T-helper 2 cell treated with Interferon-gamma antibody and Interleukin-4, amounts not matched to agents 5 μg/mL and 100 μg/mL, for 36 hours (primary cell): ENCODE measurements at places on chromosomes 4 and X.
A peak's percentile ranks its signal among the peaks of the same experiment; 100 is the strongest.

DNA sequence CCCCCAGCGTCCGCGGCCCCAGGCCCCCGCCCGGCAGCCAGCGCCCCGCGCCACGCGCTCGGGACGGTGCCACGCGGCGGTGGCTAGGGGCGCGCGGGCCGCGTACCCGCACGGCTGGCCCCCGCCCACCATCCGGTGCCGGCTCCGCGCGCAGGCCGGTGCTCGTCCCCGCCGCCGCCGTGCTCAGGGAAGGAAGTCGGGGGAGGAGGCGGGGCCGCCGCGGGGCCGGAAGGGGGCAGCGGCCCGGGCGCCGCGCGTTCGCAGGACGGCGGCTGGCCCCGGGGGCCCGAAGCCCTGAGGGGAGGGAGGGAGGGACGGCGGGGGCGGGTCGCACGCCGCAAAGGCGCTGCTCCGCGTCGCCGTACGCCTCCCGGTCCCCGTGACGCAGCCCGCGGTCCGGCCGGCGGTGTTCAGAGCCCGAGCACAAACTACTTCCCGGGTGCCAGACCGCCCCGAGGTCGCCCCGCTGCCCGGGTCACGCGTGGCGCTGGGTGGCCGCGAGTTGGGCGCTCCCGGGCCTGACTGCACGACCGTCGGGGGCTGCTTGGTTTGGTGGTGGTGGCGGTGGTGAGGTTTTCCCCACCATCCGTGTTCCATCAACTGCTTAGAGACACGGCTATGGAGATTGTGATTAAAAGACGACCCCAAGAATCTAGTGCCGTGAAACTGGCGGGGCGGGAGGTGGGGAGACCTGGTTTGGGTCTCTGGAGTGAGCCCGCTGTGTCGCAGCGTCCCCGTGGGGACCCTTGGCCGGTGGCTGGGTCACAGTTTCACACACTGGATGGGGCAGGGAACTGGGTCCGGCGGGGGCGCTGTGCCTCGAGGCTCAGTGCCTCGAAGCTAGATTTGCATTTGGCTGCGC is at the start of gene DCTD:
Gene DCTD (minus strand): TSS at position 205 of the 862 bp plus-strand sequence. CDS start 1,818 bp downstream, outside the sequence.
- peaks cover 41% of the 10 kb centered on the region for H3K4me1 ChIP-seq
- DNase-seq, result peak; percentile 86
- H3K36me3 ChIP-seq, result peaks cover 26% of the 10 kb centered on the region
- peak within 1 kb of the TSS; percentile 81 for H3K4me3 ChIP-seq
- H3K27ac ChIP-seq, result peak within 1 kb of the TSS; percentile 95

DNA sequence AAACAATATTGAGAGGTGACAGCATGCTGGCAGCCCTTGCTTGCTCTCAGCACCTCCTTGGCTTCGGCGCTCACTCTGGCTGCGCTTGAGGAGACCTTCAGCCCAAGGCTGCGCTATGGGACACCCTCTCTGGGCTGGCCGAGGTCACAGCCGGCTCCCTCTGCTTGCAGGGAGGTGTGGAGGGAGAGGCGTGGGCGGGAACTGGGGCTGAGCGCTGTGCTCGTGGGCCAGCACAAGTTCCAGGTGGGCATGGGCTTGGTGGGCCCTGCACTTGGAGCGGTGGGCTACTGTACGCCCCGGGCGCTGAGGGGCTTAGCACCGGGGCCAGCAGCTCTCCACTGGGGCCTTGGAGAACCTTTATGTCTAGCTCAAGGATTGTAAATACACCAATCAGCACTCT is 1613.8 kb upstream of the IGFBP7 start:
- no peak overlapping the region for H3K27ac ChIP-seq
- no peak for DNase-seq
- no peaks in the 10 kb centered on the region for H3K36me3 ChIP-seq
- H3K4me3 ChIP-seq, result no peak overlapping the region
- no peaks in the 10 kb centered on the region for H3K4me1 ChIP-seq

GRCh38 chr4:101417046-101417445 is 69.7 kb upstream of the PPP3CA start:
- no peak overlapping the region for H3K4me3 ChIP-seq
- peaks cover 2% of the 10 kb centered on the region for H3K36me3 ChIP-seq
- DNase-seq, result no peak
- no peak overlapping the region for H3K27ac ChIP-seq
- peaks cover 31% of the 10 kb centered on the region for H3K27me3 ChIP-seq

DNA sequence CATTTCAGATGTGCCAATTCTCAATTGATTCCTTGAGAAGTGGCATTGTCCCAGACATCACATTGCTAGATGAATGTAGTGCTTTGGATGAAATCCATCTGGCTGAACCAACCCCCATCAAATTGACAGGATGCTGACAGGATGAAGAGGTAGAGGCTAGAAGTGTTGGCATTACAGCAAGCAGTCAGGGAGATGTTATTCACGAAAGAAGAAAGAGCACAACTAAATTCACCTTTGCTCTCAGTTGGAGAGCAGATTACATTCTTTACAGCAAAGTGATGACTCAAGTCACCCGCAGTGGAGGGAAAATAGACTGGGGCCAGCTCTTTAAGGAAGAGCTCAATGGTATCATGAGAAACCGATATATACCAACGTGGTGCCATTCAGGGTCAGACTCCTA is 259.6 kb downstream of the C4orf33 start:
- no peak overlapping the region for H3K27ac ChIP-seq
- H3K36me3 ChIP-seq, result no peaks in the 10 kb centered on the region
- no peak for DNase-seq
- no peaks in the 10 kb centered on the region for H3K4me1 ChIP-seq
- no peaks in the 10 kb centered on the region for H3K27me3 ChIP-seq

DNA sequence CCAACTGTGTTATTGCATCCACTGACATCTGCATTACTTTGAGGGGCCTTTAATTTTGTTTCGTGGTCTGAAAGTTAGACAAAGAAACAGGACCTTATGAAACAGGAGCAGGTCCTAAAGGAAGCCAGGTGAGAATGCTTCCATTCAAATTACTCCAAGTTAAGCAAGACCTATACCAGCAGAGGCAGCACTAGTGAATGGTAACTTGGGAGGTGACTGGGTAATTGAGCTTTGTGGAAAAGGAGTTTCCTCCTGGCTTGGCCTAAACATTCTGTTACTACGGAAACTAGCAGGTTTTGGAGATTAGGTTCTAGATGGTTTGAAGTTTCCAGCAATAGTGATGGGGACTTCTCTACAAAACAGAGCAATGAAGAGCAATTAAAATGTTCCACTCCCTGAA is 173.5 kb downstream of the NKX6-1 start:
- H3K27me3 ChIP-seq, result no peaks in the 10 kb centered on the region
- DNase-seq, result no peak
- H3K27ac ChIP-seq, result no peak overlapping the region
- H3K4me3 ChIP-seq, result no peak overlapping the region

DNA sequence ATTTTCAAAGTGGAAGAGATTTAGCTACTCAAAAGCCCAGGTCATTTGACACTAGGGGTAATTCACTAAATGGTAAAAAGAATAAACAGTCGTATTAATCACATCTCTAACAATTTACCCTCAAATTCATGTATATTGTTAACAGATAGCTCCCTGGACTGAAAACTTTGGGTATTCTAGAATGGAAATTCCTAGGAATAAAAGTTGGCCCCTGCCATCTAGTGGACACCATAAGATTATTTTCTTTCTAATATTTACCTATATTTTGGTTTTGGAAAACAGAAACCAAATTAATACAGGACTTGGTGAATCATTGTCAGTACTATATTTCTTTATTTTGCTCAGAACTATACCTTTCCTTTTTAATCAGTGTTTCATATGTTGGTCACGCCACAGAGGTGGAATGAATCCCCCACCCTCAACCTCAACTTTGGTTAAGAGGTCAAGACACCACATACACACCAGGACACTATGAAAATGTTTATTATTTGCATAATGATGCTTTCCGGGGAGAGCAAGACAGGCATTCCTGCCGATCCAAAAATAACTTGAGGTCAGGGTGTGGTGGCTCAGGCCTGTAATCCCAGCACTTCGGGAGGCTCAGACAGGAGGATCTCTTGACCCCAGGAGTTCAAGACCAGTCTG is 96.2 kb upstream of the APOOL start:
- H3K27me3 ChIP-seq, result no peaks in the 10 kb centered on the region
- H3K4me3 ChIP-seq, result no peak overlapping the region
- no peak overlapping the region for H3K27ac ChIP-seq
- H3K36me3 ChIP-seq, result no peaks in the 10 kb centered on the region

GRCh38 chrX:64975491-64975890 is 759 bp downstream of the ZC4H2 start:
- peak overlapping the region; percentile 97 for H3K4me3 ChIP-seq
- DNase-seq, result peak; percentile 6
- peaks cover 17% of the 10 kb centered on the region for H3K4me1 ChIP-seq
- H3K27me3 ChIP-seq, result no peaks in the 10 kb centered on the region

DNA sequence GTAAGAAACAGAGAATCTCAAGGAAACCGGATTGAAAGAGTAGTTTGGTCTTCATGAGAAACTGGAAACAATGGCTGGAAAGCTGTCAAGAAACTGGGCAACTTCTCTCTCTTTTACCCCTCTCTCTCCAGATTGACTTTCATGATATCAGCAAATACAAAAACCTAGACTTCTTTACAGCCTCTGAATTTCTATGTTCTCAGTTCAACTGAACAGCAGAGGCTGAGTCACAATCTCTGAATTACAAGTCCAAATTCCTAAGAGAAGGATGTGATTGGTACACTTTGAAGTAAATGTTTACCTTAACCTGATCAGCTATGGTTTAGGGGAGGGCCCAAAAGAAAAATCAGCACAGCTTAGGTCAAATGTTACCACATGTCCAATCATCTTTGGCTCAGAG is 974.9 kb downstream of the RPA4 start:
- H3K4me3 ChIP-seq, result no peak overlapping the region
- H3K4me1 ChIP-seq, result no peaks in the 10 kb centered on the region
- no peak for DNase-seq
- no peak overlapping the region for H3K27ac ChIP-seq
- H3K27me3 ChIP-seq, result no peaks in the 10 kb centered on the region
- H3K36me3 ChIP-seq, result no peaks in the 10 kb centered on the region

- H3K4me3 ChIP-seq, result no peak overlapping the region
- peaks cover 79% of the 10 kb centered on the region for H3K27me3 ChIP-seq
- no peak overlapping the region for H3K27ac ChIP-seq
Measured at GRCh38 chr4:54224996-54225597, 4.0 kb upstream of the PDGFRA start.

DNA sequence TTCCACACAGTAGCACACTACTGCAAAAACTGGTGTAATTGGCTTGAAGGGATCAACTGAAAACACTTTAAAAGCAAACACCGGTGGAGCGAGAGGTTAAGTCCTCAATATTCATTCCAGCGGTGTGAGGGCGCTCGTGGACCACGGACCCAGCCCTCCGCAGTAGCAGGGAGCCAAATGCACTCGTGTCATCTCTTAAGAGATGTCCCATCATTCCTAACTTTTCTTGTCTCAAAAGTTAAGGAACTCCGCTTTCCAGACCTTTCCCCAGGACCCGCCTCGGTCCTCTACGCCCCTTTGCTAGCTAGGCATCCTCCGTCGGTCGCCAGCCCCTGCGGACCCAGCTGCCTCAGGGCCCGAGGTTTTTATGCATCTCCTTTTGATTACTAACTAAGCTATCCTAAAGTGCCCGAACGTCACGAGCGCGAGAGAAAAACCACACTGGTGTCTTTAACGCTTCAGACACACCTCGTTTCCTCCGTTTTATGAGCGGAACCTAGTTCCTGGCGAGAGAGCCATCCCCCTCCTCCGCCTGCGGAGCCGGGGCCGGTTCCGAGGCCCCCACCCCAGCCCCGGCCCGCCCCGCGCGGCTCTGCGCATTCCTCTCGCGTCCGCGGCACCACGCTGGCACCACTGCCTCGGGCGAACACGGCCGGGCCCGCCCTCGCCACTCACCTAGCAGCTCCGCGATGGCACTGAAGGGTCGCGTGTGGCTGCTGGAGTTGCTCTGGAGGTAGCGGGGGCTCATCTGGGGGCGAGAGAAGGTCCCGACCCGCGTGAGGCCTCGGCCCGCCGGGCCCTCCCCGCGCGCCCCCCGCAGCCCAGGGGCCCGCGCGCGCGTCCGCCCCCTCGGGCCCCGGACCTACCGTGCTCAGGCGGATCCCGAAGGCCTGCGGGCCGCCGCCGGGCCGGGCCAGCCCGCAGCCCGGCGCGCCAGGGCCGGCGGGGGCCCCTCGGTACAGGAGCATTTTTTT is 723 bp downstream of the MORC4 start:
- peak overlapping the region; percentile 46 for H3K27ac ChIP-seq
- no peaks in the 10 kb centered on the region for H3K27me3 ChIP-seq
- H3K36me3 ChIP-seq, result no peaks in the 10 kb centered on the region

- H3K27ac ChIP-seq, result no peak overlapping the region
- H3K4me3 ChIP-seq, result no peak overlapping the region
- DNase-seq, result no peak
- H3K27me3 ChIP-seq, result no peaks in the 10 kb centered on the region
- H3K4me1 ChIP-seq, result peaks cover 21% of the 10 kb centered on the region
- no peaks in the 10 kb centered on the region for H3K36me3 ChIP-seq
Measured at GRCh38 chrX:150544835-150545770, 23.3 kb upstream of the MTM1 start.

DNA sequence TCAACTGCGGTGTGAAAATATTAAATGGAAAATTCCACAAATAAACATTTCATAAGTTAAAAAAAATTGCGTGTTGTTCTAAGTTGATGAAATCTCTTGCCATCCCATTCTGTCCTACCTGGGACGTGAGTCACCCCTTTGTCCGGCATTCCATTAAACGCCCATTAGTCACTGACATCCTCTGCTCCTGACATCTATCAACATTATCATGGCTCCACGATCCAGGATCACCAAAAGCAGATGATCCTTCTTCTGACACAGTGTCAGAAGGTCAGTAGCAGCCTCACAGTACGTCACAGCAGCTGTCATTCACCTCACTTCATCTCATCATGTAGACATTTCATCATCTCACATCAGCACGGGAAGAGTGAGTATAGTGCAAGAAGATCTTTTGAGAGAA is 125.7 kb downstream of the ZNF827 start:
- no peaks in the 10 kb centered on the region for H3K27me3 ChIP-seq
- peaks cover 41% of the 10 kb centered on the region for H3K4me1 ChIP-seq
- peaks cover 62% of the 10 kb centered on the region for H3K36me3 ChIP-seq
- H3K27ac ChIP-seq, result no peak overlapping the region

DNA sequence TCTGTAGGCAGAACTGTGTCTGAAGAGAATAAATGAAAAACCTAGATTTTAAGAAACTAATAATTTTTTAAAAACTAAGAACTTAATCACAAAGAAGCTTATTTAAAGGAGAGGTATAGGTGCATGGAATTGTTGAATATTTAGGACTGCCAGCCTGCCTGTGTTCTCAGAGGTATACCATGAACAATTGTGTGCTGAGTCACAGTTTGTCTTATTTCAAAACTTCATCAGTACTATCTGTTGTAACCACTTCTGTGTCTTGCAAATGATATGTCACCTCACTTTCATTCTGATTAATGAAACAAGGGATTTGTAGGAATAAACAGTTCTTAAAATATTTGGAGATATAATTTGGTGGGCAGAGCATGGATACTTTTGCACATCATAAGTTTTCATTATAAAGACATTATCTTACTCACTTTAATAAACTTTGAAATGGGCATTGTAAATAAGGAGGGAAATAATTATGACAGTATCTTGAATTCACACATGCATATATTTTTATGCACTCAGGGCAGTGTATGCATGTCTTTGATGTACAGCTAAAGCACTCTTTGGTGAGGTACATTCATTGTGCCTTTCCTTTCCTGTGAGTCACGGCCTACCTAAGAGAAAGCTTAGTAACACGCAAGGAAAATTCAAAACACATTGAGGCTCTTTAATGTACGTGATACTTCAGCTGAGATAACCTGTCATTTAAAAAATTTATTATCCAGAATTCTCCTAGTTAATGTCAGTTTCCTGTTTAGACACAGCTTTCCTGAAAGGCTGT is 31.7 kb downstream of the STOX2 start:
- peaks cover 2% of the 10 kb centered on the region for H3K4me1 ChIP-seq
- no peak for DNase-seq
- H3K4me3 ChIP-seq, result no peak overlapping the region
- no peak overlapping the region for H3K27ac ChIP-seq

GRCh38 chr4:72817012-72817411 is 248.0 kb upstream of the ADAMTS3 start:
- no peak overlapping the region for H3K27ac ChIP-seq
- DNase-seq, result no peak
- no peaks in the 10 kb centered on the region for H3K4me1 ChIP-seq
